Amniotic epithelial cell (primary cell): ENCODE measurements at places on chromosomes 5 and 9.

DNA sequence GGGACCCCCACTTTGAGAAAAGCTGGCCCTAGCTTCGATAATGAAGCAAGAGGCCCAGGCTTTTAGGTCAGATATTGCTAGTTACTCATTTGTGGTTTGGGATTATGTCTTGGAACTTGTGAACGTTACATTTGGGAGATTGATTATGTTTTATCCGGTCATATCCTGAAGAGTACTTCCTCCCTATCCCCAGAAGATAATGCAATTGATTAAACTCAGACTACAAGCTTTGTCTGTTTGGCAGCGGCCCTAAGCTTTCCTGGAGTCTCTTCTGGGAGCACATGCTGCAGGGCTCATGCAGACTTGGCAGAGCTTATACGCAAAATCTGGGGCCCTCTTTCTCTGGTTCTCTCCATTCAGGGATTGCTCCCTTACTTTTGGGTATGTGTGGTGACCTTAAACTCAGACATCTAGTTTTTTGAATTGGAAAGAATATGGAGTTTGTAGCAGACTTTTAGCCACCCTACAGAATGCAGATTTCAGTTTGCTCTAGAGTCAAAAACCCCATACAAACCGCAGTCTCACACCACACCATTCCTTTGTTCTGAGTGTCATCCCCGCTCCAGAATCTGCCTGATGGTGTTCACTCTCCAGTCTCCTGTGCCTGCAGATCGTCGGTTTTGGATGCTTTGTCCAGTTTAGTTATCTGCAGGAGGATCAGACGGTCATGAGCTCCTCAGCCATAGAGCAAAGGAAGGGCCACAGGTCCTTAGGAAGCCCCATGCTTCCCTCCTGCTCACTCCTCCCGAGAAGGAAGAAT lies 449.5 kb upstream of the TRPC7 start:
- peak; percentile 43 for DNase-seq

GRCh38 chr9:29796291-29796952 lies 2223.1 kb upstream of the C9orf72 start:
- no peak for DNase-seq

DNA sequence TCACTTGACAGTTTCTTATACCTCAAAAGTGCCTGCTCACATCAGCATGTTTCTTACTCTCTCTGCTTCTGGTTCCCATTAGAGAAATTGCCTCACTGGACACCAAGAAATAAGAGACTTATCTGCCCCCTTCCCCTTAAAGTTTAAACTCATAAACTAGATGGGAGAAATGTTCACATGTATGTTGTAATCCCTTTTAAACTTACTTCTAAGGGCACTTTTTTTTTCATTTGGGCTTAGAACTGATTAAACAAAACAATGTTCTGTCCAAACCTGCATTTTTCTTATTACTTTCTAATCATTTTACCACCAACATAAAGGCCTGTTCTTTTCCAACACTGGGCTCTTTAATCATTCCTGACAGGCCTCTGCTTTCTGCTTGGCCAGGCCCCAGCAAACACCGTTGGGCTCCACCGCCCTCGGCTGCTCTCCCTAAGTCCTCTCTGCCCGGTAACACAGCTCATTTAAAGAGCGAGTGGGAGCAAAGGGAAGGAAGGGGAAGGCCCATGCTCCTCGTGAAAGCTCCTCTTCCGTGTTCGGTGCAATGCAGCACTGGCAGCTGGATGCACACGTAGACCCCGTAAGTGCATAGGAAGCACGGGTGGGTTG lies 53.4 kb downstream of the ROR2 start:
- peak; percentile 93 for DNase-seq

DNA sequence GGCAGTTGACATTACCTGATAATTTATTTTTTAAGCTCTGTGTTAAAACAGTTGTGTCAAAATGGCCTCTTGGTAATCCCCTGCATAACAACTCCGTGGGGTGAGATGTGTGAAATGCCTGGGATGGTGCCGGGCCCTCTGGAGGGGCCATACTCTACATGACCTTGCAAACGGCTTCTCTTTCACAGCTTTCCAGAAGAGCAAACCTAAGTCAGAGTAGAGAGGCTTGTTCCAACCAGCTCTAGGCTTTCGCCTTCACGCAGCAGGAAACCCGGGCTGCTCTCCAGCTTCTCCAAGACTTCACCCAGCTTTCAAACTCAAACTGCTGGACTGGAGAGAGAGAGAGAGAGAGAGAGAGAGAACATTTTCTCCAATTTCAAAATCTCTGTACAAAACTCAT lies 120.1 kb downstream of the SNX18 start:
- DNase-seq: no peak

- DNase-seq: no peak
These were observed 172.8 kb upstream of the FSTL4 start for GRCh38 chr5:133785182-133785581.

DNA sequence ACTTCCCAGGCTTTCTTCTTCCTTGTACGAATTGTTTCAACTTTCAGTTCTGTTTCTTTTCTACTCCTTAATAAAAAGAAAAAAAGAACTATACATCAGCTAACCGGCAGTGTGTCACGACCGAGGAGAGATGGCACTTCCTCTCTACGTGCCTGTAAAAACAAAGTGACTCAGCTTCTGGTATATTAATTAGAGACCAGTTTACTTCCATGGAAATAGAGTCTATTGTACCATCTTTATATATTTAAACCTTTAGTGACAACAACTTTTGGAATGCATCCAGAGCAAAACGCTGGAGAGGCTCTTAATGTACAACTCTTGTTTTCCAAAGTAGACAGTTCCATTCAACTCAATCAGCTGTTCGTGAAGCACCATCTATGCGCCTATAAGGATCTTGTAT lies 94.5 kb upstream of the LIFR start:
- DNase-seq: peak; percentile 45

GRCh38 chr5:41524174-41524573 lies 13.8 kb upstream of the PLCXD3 start:
- DNase-seq: peak; percentile 2

DNA sequence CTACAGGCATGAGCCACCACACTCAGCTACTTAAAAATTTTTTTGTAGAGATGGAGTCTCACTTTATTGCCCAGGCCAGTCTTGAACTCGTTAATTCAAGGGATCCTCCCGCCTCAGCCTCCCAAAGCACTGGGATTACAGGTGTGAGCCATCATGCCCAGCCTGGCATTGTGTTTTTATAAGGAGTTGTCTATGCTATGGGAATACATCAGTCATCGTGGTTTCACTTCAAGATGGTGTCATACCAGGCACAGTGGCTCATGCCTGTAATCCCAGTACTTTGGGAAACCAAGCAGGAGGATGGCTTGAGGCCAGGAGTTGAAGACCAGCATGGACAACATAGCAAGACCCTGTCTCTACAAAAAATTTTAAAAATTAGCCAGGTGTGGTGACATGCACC lies 49.7 kb downstream of the CYSTM1 start:
- DNase-seq: no peak

GRCh38 chr5:72326306-72326649 lies 6.1 kb downstream of the PTCD2 start:
- no peak for DNase-seq

GRCh38 chr5:132751444-132751843 lies 4.2 kb downstream of the CCNI2 start:
- peak; percentile 77 for DNase-seq

- DNase-seq: peak; percentile 97
These were observed 6.4 kb upstream of the NOTCH1 start for GRCh38 chr9:136552117-136552703.

GRCh38 chr9:129394886-129395279 lies 216.8 kb upstream of the IER5L start:
- no peak for DNase-seq

- no peak for DNase-seq
These were observed 374.7 kb downstream of the PTPRD start for GRCh38 chr9:10238087-10238486.

- DNase-seq: no peak
These were observed 216.3 kb downstream of the RFK start for GRCh38 chr9:76177931-76178330.

GRCh38 chr9:72656021-72656420 lies 134.6 kb downstream of the TMC1 start:
- DNase-seq: no peak

DNA sequence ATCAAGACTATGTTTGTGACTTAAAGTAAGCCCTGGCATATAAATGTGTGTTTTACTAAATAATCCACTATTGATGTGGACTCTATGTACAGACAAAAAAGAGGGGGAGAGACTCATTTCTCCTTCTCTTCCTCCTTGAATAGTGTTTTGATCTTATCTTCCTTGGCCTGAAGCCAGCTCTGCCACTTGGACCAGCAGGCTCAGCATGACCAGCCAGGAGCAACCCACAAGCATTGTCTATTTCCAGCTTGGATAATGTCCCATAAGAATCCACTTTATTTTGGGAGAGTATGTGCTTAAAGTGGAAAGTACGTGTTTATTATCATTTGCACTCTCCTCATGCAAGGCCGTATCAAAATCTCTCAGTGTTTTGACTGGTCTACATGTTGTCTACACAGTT lies 23.8 kb upstream of the SLC46A2 start:
- DNase-seq: no peak
